ENCODE measurements at places on chromosomes 6 and 20. TPM values are rescaled to one million over a fixed set of nuclear protein-coding genes. Genes with fewer than 3 reads are reported as not detected.

CNKSR3 gene
- 13.4 TPM for total RNA-seq

ANKRD66 gene
- total RNA-seq: not detected

MACROD2 gene
- 10.0 TPM for total RNA-seq

GABRR2 gene
- total RNA-seq: 0.75 TPM

HEY2 gene
- total RNA-seq: 11.7 TPM

CD93 gene
- 0.07 TPM for total RNA-seq

GCM1 gene
- total RNA-seq: not detected

COX4I2 gene
- 0.34 TPM for total RNA-seq

Data from mesothelial cell of epicardium (in vitro differentiated cells).